ENCODE measurements at places on chromosomes 5 and 9.
A peak's percentile ranks its signal among the peaks of the same experiment; 100 is the strongest.

GRCh38 chr9:137062384-137062783 is 8.0 kb downstream of the SAPCD2 start:
- DNase-seq: no peak

DNA sequence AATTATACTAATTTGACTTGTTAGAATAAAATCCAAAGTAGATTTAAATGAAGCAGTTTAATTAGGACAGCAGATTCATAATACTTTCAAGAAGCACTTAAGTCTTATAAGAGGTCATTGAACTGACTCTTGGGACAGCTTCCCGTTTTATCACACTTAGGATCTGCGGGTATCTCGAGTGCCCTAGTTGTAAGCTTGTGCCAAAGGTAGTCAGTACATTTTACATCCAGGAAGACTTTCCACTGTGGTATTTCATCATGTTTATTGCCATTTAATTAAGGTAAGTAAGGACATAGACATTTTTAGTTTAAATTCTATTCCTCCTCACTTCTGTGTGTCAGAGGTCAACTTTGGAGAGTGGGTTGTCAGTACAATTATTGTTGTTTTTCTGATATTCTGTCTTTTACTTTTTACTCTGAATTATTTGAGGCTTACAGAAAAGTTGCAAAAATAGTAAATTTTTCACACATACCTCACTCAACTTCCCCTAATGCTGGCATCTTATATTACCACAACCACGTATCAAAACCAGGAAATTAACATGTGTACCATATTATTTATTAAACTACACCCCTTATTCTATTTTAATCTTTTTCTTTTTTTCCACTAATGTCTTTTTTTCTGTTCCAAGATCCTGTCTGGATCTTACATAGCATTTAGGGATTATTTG is 7.5 kb upstream of the ZNF367 start:
- no peak for DNase-seq

DNA sequence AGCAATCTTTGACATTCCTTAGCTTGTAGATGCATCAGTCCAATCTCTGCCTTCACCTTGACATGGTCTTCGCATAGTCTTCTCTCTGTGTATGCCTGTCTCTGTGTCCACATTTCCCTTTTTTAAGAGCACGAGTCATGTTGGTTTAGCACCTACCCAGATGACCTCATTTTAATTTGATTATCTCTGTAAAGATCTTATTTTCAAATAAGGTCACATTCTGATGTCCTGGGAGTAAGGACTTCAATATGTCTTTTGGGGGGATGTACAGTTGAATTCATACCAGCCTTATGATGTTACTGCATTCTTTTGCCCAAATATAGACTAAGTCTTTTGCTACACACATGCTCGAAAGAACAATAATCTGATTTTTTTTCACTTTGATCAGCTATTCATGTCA is 6.9 kb downstream of the KCTD16 start:
- no peak for DNase-seq

- no peak for DNase-seq
Observed at GRCh38 chr5:154193283-154193682, 2.8 kb downstream of the GALNT10 start.

DNA sequence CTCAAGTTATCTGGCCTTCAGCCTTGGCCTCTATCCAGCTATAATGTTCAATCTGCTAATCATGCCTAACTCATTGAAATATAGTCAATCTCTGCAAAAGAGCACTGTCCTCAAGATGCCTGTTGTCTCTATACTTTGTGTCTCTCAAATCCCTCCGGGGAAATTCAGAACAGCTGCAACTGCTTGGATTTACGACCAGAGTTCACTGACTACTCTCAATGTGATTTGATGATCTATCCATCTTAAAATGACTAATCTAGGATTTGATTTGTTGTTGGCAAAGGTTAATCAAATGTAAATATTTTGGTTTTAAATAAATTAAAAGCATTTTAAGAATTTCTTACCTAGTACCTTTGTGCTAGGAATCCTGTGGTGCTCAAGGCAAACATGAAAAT is 40.9 kb downstream of the SVEP1 start:
- no peak for DNase-seq

DNA sequence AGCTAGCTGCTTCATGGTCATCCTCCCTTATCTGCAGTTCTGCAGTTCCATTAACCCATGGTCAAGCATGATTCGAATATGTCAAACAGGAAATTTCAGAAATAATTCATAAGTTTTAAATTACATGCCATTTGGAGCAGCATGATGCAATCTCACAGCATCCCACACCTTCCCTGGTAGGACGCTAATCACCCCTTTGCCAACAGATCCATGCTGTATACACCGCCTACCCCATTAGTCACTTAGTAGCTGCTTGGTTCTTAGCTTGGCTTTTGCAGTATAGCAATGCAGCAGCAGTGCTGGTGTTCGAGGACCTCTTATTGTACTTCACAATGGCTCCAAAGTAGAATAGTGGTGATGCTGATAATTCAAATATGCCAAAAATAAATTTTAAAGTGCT is 739.7 kb upstream of the CDH9 start:
- DNase-seq: no peak

DNA sequence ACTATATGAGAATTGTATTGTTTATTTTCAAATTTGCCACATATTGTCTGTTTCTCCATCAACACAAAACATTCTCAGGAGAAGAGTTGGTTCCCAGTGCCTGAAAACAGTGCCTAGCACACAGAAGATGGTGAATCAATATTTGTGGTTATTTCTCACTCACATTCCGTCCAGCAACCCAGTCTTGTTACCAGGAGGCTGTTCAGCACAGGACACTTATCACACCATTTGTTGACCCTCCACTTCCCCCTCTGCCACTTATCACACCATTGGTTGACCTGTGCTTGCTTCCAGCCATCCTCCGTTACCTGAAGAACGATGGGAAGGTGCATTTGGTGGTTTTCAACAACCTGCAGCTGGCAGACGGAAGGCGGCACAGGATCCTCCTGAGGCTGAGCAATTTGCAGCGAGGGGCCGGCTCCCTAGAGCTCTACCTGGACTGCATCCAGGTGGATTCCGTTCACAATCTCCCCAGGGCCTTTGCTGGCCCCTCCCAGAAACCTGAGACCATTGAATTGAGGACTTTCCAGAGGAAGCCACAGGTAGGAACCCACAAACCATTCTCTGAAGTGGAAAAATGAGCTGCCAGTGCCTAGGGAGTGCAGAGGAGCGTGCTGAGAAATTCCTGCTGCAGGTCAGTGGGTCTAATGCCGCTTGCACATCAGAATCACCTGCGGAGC is 20.5 kb downstream of the THBS4 start:
- no peak for DNase-seq

DNA sequence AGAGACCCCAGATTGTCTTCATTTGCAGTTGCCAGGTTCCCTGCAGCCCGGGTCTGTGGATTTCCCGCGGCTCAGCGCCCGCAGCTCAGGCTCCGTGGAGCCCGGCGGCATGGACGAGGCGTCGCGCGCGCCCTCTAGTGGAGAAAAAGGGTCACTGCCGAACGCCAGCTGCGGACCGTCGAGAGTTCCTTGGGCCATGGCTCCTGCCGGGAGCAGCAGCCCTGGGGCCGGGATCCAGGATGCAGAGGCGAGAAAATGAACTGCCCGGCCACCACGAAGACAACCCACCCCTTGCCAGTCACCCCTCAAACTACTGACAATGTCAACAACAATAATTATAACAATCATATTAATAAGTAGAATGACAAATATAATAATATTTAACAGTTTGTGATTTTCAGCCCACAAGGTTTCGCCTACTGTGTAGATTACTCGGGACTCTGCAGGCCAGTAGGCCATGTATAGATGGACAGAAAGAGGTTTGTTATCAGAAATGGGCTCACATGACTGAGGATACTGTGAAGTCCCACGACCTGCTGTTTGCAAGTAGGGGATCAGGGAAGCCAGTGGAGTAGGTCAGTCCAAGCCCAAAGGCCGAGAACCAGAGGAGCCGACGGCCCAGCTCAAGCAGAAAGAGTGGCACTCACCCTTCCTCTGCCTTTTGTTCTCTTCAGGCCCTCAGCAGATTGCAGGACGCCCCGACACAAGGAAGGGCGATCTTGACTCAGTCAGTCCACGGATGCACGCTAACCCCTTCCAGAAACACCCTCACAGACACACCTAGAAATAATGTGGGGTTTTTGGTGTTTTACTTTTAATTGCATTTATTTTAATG is 43.1 kb downstream of the BOD1 start:
- DNase-seq: peak; percentile 36

DNA sequence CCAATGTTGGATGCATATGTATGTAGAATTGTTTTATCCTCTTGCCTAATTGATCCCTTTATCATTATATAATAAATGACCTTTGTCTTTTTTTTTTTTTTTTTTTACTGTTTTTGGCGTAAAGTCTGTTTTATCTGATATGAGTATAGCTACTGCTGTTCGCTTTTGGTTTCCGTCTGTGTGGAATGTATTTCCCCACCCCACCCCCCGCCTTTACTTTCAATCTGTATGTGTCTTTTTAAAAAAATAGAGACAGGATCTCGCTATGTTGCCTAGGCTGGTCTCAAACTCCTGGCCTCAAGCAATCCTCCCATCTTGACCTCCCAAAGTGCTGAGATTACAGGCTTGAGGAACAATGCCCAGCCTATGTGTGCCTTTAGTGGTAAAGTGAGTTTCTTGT is 11.3 kb downstream of the AHRR start:
- DNase-seq: no peak
